Hematopoietic multipotent progenitor cell treated with erythropoietin and hydrocortisone succinate and interleukin-3 and kit ligand, for 6 days (in vitro differentiated cells): ENCODE measurements at places on chromosomes 7 and 10.
A peak's percentile ranks its signal among the peaks of the same experiment; 100 is the strongest.

DNA sequence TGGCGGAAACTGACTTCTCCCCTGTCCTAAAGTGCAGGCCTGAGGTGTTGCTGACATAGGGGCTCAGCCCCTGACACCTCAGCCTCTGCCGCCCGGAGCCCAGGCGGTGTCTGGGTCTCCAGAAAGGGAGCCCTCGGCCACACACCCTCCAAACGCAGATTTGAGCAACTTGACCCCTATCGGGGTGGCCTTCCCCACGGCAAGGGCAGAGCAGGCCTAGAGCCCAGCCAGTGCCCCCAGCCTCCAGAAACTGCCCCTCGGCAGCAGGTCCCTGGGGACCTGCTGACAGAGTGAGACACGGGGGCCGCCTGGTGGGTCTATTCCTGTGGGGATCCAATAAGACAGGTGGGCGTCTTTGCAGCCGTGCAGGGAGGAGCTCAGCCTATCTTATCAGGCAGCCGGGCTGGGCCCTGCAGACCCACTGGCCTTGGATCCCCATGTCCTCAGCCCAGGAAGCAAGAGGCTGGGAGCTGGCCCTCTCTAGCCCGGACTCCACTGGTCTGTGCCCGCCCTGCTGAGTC lies 11.0 kb downstream of the TMEM184A start:
- no peak for DNase-seq

DNA sequence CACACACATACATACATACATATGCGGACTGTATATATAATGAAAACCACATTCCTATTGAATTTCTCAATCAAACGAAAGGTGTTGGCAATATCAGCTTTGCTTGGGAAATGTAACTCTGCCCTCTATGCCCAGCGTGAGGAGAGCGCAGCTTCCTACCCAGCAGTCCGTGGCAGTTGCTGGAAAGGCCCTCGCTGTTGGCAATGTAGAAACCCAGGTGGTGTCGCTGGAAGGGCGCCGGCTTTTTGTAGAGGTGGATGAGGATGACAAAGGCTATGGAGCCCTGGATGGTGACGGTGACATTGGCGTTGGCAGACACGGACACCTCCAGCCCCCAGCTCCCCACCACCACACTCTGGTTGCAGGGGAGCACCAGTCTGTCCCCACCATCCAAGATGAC lies 100.9 kb downstream of the ITIH5 start:
- no peak for DNase-seq

GRCh38 chr7:31475368-31475767 lies 38.5 kb upstream of the ITPRID1 start:
- DNase-seq = no peak

DNA sequence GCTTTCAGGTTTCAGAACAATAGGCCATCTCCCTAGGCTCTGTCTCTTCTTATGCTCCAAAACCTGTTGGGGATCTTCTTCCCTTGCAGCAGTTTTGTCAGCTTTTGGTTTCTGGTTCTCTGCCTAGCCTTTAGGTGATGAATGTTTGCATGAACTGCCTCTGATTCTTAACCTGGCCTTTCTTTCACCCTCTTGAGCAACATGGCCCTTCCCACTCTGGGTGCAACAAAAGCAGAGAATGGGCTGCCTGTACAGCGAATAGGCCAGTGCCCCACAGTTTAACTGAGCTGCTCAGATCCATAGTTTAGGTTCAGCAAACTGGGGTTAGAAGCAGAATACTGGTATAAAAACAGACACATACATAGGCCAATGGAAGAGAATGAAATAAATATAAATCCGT lies 18.1 kb upstream of the NUP205 start:
- DNase-seq = no peak

DNA sequence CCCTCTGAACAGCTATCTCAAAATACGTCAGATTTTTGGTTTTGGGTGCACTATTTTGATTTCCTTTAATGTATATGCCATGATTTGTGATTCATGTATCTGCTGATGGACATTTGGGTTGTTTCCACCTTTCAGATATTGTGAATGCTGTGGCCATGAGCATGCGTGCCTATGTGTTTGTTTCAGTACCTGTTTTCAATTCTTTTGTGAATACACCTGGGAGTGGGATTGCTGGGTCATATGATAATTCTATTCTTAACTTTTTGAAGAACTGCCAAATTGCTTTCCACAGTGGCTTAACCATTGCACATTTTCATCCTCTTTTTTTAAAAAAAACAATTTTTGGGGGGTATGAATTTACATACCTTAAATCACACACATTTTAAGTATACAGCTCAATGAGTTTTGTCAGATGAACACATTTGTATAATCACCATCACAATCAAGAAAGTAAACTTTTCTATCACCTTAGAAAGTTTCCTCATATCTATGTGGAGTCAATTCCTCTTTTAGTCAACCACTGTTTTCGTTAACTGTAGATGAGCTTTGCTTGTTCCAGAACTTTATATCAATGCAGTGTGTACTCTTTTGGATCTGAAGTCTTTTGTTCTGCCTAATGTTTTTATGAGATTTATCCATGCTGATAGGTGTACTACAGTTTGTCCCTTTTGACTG lies 36.9 kb downstream of the CYP26A1 start:
- DNase-seq = no peak

DNA sequence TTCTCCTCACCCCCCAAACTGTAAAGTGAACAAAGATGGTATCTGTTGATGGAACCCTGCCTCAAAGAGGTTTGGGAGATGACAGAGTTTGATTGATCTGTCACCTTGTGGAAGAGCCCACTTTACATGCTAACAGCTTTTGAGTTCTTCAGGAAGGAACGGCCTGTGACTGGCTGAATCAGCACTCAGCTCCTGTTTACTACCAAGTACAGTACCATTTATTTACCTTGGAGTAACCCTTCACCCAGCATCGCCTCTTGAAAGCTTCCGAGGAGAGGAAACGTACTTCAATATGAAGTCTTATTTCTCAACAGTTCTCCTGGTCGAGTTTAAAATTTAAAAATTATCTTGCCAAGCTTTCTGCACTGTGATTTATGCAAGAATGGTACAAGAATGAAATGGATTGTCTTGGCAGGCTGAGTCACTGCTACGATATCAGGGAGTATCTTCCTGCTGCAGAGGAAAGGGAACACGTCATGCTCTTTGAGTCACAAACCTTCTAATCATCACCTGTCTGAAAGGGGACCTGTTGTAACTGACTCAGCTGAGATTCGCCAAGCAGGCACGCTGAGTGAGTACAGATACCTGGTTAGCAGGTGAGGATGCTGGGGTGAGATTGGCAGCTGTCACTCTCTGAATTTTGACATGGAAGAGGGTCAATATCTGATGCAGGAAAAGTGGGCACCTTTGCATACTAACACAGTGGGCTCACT lies 30.1 kb downstream of the KLF6 start:
- no peak for DNase-seq

- DNase-seq = no peak
Measured at GRCh38 chr7:117154721-117155120, 168.1 kb downstream of the WNT2 start.

GRCh38 chr7:151537818-151538561 lies 18.3 kb upstream of the RHEB start:
- DNase-seq = no peak

GRCh38 chr10:108749042-108749441 lies 1174.3 kb downstream of the XPNPEP1 start:
- DNase-seq = no peak

GRCh38 chr10:110151467-110151866 lies 55.9 kb upstream of the MXI1 start:
- peak; percentile 49 for DNase-seq

DNA sequence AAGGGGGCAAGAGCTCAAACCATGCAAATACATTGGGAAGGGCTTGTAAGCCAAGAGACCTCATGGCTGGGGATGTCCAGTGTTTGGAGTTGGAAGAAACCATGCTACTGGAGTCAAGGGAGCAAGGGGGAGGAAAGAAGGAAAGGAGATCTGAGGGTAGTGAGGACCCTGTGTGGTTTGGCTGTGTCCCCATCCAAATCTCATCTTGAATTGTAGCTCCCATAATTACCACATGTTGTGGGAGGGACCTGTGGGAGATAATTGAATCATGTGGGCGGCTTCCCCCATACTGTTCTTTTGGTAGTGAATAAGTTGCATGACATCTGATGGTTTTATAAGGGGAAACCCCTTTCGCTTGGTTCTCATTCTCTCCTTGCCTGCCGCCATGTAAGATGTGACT lies 56.5 kb upstream of the ADRB1 start:
- no peak for DNase-seq

GRCh38 chr10:124354411-124355382 lies 64.0 kb downstream of the OAT start:
- peak; percentile 58 for DNase-seq

GRCh38 chr10:74039561-74040145 lies 41.7 kb downstream of the VCL start:
- peak; percentile 53 for DNase-seq

GRCh38 chr10:116974456-116975005 lies 30.5 kb downstream of the SHTN1 start:
- no peak for DNase-seq

- no peak for DNase-seq
Measured at GRCh38 chr7:32059289-32060011, 10.8 kb downstream of the PDE1C start.

DNA sequence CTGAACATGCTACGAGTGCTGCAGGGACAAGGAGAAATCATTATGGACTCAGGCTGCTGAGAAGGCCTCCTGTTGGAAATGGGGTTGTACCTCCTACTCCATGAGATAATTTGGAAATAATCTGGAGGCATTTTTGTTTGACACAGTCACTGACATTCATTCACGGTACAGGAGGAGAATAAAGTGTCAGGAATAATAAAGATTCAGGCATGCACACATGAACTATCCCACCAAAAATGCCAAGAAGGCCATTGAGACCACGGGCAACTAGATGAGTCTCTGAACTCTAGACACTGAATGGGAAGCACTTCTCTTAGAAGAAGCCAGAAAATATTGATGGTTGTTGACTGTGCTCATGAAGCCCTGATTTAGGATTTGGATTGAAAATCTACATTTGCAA lies 220.9 kb upstream of the HABP2 start:
- no peak for DNase-seq

DNA sequence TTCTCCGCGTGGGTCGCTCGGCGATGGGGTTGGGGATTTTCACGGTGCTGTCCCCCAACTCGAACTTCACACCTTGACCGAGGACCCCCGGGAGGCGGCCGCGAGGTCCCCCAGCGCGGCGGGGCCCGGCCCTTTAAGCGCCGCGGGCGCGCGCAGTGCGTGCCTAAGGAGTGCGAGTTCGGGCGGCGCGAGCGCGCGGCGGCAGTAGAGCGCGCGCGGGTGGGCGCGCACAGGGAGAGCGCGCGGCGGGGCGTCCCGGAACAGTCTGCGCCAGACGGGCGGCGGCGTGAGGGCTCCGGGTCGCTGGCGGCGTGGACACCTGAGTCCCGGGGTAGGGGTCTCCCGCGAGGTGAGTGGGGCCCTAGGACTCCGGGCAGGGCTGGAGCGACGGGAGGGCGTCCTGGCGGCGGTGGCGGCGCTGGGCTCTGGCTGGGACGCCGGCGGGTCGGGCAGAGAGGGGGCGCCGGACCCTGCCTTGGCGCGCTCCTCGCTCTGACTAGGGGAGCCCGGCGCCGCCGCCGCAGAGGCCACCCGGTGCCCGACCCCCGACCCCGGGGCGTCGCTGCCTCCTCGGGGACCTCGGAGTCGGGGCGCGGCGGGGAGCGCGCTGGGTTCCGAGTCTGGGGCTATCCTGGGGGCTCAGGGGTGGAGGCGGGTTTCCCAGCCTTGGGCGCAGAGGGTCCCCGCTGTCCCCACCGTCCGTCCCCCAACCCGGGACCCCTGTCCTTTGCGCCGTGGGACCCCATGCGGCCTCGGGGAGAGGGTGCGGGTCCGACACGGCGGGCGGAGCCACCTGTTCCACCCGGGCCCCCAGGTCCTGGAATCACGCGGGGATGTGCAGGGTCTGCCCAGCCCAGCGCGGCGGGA lies at the start of gene PROSER2:
Gene PROSER2, plus strand, starts transcription at position 235 of the 867 bp plus-strand sequence. CDS start 28,722 bp downstream, outside the sequence.
- DNase-seq = peak; percentile 87

DNA sequence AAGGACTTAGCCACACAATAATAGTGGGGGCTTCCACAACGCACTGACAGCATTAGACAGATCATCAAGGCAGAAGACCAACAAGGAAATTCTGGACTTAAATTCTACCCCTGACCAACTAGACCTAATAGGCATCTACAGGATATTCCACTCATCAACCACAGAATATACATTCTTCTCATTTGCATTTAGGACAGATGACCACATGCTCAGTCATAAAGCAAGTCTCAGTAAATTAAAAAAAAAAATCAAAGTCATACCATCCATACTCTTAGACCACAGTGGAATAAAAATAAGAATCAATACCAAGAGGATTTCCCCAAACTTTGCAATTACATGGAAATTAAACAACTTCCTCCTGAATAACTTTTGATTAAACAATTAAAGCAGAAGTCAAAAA lies 155.9 kb downstream of the CDK14 start:
- no peak for DNase-seq

- no peak for DNase-seq
Measured at GRCh38 chr7:974172-974571, 1.2 kb downstream of the COX19 start.

- no peak for DNase-seq
Measured at GRCh38 chr7:156999958-157000726, 10.3 kb downstream of the MNX1 start.

DNA sequence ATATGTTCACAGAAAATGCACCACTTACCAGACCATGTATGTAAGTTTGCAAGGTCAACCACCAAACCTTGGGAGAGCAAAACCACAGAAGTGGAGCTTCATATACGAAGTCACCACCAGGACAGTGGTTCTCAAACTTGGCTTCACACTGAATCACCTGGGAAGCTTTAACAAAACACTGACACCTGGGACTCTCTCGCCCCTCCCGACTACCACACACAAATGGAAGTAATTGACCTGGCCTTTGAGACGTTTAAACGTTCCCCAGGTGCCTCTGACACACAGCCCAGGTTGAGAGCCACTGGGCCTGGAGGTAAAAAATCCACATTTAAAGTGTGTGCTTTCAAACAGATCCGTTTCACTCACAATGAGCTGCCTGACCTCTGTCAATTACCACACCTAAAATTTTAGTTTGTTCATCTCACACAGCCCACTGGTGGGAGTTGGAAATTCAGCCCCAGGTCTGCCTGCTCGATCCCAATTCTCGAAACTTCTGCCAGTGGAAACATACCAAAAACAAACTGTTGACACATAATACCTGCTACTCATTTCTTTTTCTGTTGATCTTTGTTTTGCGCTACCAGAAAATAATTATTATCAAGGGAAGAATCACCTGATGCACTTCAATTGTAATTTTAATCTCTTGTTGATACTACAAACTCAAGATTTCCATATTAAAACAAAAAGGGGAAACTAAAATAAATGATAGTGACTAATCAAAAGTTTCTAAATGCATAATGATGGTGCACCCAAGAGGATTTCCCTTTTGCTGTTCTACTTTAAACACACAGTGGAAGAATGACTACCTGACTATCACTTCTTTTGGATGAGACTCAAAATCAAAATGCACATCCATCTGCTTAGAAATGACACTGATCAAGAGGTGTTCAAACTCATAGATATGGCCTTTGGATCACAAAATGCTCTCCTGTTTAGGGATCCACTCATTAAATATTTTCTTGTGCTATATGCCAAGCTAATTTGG lies 26.6 kb downstream of the CDNF start:
- DNase-seq = no peak

DNA sequence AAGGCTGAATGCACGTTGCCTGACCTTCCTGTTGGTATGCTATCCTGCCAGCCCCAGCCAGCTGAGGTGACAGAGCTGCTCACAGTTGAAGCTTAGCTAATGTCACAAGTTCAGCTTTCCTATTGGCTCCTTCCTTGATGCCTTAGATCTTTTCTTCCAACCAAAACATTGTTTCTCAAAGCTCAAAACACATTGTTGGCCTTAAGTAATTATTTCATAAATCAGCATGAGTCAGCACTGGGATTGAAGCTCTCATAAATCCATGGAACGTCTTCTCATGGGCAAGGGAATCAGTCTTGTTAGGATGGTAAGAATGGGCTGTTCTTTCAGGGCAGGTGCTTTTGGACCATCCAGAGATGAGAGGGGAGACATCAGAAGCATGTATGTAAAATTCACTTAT lies 128.1 kb upstream of the SAMD8 start:
- DNase-seq = no peak
